ENCODE measurements at places on chromosomes 7 and 10. TPM values are rescaled to one million over a fixed set of nuclear protein-coding genes. Genes with fewer than 3 reads are reported as not detected.

DNA sequence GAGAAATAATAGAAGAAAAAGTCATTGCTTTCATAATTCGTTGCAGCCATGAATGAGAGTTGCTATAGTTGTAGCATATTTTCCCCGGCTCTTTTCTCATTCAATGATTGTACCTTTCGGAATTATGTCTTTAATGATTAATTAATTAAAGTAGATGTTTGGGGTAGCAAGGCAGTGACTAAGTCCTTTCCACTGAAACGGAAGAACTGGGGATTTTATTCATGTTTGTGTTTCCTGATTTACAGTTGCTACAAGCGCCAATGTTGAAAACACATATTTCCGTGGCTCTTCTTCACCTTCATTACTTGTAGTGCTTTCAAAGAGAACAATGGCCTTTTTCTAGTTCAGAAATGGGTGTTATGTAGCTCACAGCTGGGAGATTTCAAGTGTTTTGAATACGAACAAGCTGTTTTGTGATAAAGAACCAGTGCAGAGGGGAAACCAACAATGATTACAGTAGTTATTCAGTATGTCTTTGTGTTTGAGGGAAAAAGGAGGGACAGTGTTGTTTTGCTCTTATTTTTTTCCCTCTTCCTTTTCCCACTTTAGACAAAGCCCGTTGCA lies 153.5 kb downstream of the NSUN6 start:
- no peak overlapping the region for H3K27ac ChIP-seq
- DNase-seq: no peak
- H3K36me3 ChIP-seq: no peaks in the 10 kb centered on the region
- peaks cover 6% of the 10 kb centered on the region for H3K4me1 ChIP-seq

DNA sequence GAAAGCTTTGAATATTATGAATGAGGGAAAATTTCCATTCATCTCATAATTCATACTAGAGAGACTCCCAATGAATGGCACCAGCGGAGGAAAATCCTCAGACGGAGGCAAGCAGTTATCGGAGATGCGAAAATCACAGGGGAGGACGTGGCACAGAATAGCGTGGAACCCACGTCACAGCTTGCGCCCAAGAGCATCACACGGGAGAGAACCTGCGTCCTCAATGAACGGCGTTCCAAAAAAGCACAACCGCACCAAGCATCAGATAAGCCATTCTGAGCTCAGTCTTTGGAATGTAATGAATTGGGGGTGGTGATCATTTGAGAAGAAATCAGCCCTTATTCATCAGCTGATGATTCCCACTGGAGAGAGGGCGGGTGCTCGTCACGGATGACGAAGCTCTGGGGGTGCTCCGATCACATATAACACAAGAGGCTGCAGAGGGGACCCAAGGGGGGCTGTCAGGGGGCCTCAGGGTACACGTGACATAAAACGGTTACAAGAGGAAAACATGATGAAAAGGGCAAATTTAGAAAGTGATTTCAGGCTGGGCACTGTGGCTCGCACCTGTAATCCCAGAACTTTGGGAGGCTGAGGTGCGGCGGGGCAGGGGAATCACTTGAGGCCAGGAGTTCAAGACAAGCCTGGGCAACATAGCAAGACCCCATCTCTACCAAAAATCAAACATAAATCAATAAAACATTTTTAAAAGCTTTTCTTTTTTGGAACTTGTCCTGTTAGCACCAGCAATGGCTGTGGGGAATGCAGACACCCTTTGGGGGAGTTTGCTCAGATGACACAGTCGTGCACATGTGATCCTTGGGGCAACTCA lies 33.8 kb upstream of the FIS1 start:
- no peaks in the 10 kb centered on the region for H3K27me3 ChIP-seq
- H3K27ac ChIP-seq: no peak overlapping the region
- no peak for DNase-seq
- H3K4me1 ChIP-seq: peaks cover 8% of the 10 kb centered on the region
- no peaks in the 10 kb centered on the region for H3K36me3 ChIP-seq

- no peak overlapping the region for H3K4me3 ChIP-seq
- no peak overlapping the region for H3K27ac ChIP-seq
- H3K27me3 ChIP-seq: peaks cover 4% of the 10 kb centered on the region
- DNase-seq: no peak
Measured at GRCh38 chr10:118484152-118484871, 111.1 kb downstream of the PRLHR start.

DNA sequence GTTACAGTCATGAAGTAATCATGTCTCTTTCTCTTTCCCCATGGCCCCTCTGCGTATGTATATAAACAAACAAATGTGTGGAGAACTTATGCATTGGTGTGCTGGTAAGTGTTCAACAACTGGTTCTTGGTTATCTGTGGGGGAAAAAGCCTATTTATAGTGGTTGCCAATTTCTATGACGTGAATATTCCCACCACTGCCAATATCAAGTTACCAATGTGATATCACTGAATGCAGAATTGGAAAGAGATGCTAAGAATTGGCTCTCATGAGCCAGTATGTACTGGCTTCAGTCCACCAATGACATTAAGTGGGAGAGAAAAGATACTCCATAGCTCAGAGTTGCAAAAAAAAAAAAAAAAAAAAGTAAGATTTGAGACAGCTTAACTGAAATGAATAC lies 399.7 kb downstream of the REEP3 start:
- peaks cover 23% of the 10 kb centered on the region for H3K4me1 ChIP-seq
- no peaks in the 10 kb centered on the region for H3K27me3 ChIP-seq
- no peak overlapping the region for H3K27ac ChIP-seq
- H3K36me3 ChIP-seq: no peaks in the 10 kb centered on the region
- H3K4me3 ChIP-seq: no peak overlapping the region
- no peak for DNase-seq

The NME8 gene
- total RNA-seq: not detected

The ITPRID1 gene
- total RNA-seq: not detected

GRCh38 chr7:100559127-100559526 lies 14.6 kb downstream of the SAP25 start:
- no peak overlapping the region for H3K4me3 ChIP-seq
- H3K4me1 ChIP-seq: peaks cover 8% of the 10 kb centered on the region
- no peaks in the 10 kb centered on the region for H3K27me3 ChIP-seq
- no peak overlapping the region for H3K27ac ChIP-seq
- DNase-seq: no peak

DNA sequence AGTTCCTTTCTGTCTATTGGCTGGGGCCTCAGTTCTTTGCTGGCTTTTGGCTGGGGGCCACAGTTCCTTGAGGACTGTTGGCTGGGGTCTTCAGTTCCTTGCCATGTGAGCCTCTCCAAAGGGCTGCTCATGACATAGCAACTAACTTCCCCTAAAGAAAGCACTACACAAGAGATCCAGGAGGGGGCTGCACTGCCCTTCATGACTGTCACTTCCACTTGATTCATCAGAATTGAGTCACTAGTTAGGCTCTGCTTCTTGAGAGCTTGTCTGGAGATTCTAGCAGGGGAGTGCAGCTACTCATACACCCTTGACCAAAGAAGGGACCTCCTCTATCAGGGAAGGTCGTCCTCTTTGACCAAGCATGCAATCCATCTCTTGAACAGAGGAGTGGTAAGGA lies 38.0 kb upstream of the MKX start:
- no peak overlapping the region for H3K4me3 ChIP-seq
- DNase-seq: no peak
- no peak overlapping the region for H3K27ac ChIP-seq

The FAM25C gene
- not detected for total RNA-seq

Measured in neural crest cell (in vitro differentiated cells).